ENCODE measurements at places on chromosomes 16 and 17. TPM values are rescaled to one million over a fixed set of nuclear protein-coding genes. Genes with fewer than 3 reads are reported as not detected.

Gene DGKE
- total RNA-seq: 10.0 TPM

Gene ABCC6
- total RNA-seq: 0.17 TPM

Gene KCNG4
- total RNA-seq: not detected

Gene FBXO39
- 24.9 TPM for total RNA-seq

Gene SBK1
- total RNA-seq: under 0.01 TPM

Gene KLHL10
- under 0.01 TPM for total RNA-seq

Gene SCIMP
- total RNA-seq: not detected

Gene SAMD14
- total RNA-seq: 3.0 TPM

Gene FAAP100
- 10.5 TPM for total RNA-seq

Gene SCRN2
- 34.8 TPM for total RNA-seq

Gene MYADML2
- total RNA-seq: not detected

Gene KRTAP2-1
- total RNA-seq: not detected

Gene PGAP6
- 62.1 TPM for total RNA-seq

Gene TP53TG3C
- total RNA-seq: not detected

Gene C16orf54
- not detected for total RNA-seq

Gene RPH3AL
- total RNA-seq: 13.1 TPM

Gene TBC1D3H
- total RNA-seq: not detected

Gene HS3ST4
- not detected for total RNA-seq

Gene APOBR
- total RNA-seq: under 0.01 TPM

Gene HOXB5
- under 0.01 TPM for total RNA-seq

Gene NPIPA7
- total RNA-seq: 0.43 TPM

Gene CA5A
- not detected for total RNA-seq

Gene KRT222
- total RNA-seq: 0.60 TPM

Gene PHB1
- 115 TPM for total RNA-seq

Gene STX1B
- total RNA-seq: 0.76 TPM

Gene TRPV3
- total RNA-seq: not detected

Gene RPS6KB1
- total RNA-seq: 22.9 TPM

Gene TP53TG3
- total RNA-seq: not detected

Gene FOXL1
- total RNA-seq: 2.1 TPM

Gene EVI2B
- under 0.01 TPM for total RNA-seq

Gene AGRP
- total RNA-seq: not detected

Gene HOXB13
- total RNA-seq: not detected

Gene MYH3
- total RNA-seq: 0.52 TPM

Gene AANAT
- total RNA-seq: 0.09 TPM

Gene SLC52A1
- under 0.01 TPM for total RNA-seq

Gene GJD3
- total RNA-seq: 3.1 TPM

Gene ITGAD
- not detected for total RNA-seq

Gene ZNF423
- 5.9 TPM for total RNA-seq

Gene HBZ
- total RNA-seq: not detected

Gene KRT36
- total RNA-seq: 0.22 TPM

Gene GCGR
- not detected for total RNA-seq

Gene CCL17
- not detected for total RNA-seq

Gene DNAJC7
- 63.2 TPM for total RNA-seq

Gene KATNIP
- total RNA-seq: 14.1 TPM

Measured in dermis lymphatic vessel endothelial cell (primary cell).